ENCODE measurements at places on chromosomes 3 and 15.

DNA sequence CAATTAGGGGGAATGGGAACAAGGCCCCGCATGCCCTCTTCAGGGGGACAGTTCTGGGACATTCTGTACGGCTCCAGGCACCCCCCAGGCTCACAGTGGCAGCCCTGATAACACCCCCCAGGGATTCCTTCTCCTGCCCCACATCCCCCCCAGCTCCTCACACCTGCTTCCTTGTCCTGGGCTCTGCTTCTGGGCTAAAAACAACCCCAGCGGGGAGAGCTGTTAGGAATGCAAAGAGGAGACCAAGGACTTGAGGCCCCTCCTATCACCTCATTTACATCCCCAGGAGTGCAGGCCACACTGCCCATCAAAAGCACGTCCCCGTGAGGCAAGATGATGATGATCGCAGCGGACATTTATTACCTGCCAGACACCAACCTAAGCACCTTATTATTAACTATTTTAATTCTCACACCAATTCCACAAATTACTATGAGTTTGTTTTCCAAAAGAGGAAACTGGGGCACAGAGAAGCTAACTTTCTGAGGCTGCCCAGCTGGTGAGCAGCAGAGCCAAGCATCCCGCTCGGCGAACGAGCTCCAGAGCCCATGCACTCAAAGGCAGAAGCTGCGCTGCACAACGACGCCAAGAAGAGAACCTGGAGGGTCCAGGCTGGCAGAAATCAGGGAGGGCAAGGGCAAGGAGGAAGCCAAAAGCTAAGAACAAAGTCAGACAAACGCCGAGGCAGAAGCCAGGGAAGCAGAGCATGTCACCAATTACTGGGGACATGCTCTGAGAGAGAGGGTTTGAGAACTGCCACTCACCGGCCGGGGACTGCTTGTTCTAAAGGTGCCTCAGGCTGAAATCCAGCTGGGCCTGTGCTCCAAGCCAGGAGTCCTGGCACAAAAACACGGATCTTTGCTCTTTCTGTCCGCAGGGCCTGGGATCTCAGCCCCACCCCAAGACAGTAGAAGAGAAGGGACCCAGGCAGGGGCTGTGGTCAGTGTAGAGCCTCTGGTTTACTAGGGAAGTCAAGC is 76.2 kb upstream of the NSMCE3 start:
- DNase-seq = no peak

DNA sequence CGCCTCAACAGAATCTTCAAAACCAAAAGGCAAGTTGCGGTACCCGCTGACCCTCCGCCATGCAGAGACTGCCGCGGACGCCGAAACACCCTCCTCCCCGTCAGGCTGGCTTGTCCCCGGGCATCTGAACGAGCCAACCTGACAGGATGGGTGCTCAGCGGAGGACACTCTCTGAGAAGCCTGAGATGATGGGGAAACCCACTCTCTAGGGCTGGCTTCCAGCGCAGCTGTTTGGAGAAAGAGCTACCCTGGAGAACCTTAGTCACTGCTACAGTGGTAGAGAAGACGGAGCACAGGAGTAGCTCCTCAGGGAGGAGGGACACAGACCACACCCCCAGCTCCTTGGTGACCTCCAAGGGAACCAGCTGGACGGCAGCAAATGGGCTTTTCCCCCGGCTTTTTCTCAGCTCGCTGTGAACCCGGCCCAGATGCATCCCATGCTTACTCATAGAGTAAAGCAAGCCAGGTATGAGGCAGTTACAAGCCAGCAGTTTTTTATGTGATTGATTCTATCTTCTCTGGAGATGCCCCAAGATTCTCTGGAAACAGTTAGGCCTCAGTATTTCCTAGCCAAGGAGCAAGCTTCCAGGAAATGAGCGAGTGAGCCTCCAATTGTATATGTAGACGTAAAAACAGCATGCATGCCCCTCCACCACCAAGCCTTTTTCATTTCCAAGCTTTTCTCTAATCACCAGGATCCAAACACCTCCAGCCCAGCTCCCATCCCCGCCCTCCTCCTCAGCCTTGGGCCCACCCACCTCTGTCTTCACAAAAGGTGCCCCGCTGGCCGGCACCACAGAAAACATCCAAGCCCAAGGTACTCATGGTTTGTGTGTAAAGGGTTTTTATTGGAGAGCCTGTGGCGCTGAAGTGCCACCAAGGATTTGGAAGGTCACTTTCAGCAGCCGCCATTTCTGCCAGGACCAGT is 38.7 kb downstream of the FAM174B start:
- DNase-seq = no peak

GRCh38 chr3:132352556-132353143 is 35.4 kb downstream of the ACP3 start:
- DNase-seq = peak; percentile 61

- DNase-seq = no peak
These were observed 8.6 kb upstream of the STX19 start for GRCh38 chr3:94036909-94037507.

GRCh38 chr3:97658668-97659285 is 105.8 kb upstream of the ARL6 start:
- no peak for DNase-seq

DNA sequence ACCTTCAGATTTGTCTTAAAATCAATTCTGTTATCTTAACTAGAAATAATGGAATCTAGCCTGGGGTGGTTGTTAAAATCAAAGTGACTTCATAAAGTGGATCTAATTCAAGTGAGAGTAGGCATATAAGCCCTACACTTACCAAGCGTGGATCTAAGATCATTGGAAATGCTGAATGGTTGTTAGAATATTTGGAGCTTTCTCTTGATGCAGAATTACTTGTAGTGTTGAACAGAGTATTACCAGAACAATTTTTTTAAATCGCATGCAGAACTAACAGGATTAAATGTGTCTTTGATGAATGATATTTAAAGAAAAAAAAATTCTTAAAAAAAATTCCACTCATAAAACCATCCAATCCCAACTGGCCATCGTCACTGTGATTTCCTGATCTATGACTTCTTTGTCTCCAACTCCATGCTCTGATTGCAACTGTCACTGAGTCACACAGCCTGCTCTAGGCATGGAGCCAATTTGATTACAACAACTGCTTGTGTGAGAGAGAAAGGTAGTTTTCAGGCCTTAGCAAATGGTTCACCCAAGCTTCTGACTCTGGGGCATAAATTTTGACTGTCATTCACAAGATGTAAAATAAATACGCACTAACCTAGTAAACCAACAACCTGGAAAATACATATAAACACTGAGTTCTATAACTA is 25.9 kb upstream of the SPRED1 start:
- no peak for DNase-seq

DNA sequence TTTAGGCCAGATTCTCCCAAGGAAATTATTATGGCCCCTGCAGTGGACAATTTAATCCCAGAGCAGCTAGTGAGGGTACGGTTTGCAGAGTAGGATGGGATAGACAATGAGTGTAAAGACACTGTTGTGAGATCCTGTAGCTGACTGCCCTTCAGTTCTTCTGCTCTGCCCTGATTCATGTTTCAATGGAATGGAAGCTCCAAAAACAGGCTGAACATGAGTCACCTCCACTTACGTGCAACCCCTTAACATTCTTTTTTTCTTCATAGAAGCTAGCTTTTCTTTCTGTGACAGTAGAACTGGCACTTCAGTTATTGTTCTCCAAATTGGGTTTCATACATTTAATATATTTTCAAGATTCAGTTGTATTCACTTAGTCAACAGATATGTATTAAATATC is 32.1 kb downstream of the CLDN18 start:
- no peak for DNase-seq

- no peak for DNase-seq
These were observed 394.0 kb downstream of the LRTM1 start for GRCh38 chr3:54533856-54534255.

DNA sequence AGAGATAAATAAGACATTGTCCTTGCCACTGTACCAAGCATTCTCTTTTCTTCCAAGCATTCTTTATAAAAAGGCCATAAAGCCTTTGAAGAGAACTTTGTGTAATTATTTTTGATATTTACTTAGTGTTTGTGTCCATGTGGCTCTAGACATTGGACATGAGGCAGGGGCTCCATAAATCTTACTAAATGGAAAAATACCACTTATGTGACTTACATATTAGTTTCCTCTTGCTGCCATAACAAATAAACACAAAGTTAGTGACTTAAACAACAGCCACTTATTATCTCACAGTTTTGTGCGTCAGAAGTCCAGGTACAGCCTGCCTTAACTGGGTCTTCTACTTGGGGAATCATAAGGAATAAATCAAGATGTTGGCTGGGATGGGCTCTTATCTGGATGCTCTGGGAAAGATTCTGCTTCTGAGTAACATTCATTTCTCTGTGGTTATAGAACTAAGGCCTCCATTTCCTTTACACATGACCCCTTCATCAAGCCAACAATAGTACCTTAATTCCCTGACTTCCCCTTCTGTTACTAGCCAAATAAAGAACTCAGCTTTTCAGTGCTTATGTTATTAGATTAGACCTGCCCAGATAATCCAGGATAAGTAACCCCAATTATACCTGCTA is 59.9 kb upstream of the COL8A1 start:
- no peak for DNase-seq

DNA sequence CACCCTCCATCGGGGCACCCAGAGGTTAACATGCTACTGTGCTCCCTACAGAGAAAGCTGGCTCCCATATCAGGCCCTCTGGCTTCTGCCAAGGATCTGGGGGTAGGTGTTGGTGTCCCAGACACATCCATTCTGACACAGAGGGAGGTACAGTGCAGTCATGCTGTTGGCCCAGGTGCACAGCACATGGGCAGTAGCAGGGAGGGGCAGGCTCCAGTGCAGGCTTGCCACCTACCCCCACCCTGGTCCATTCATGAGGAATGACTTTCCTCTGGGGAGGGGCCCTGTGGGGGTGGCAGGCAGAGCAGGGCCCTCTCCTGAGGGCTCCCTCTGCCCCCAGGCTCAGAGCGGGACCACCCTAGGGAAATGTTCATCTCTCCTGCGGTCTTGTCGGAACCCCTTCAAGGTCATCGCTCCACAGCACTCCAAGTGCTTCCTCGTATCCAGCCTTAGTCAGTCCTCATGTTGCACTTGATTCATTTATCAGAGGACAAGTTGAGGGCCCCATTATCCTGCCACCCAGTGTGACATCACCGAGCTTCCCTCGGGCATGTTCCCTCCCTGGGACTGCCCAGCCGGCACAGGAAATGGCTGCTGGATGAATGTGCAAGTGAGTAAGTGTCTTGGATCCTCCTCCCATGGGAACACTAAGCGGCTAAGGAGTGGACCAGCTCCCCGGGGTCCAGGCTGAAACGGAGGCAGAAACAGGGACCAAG is 10.0 kb downstream of the DUSP7 start:
- DNase-seq = no peak

DNA sequence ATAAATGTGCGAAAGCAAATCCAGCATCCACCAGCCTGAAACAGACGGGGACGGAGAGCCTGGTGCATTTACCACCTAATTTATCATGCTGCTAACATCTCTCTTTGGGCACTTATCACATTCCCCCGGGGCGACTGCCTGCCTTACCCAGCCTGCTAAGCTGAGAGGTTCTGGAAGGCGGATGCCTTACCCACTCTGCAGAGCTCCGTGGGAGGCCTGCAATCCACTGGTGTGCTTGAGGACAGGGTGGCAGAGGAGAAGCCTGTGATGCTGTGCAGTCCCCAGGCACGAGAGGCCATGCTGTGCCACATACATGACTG is 25.5 kb downstream of the MGLL start:
- no peak for DNase-seq

- DNase-seq = no peak
These were observed 52.6 kb downstream of the AGTR1 start for GRCh38 chr3:148750296-148750695.

DNA sequence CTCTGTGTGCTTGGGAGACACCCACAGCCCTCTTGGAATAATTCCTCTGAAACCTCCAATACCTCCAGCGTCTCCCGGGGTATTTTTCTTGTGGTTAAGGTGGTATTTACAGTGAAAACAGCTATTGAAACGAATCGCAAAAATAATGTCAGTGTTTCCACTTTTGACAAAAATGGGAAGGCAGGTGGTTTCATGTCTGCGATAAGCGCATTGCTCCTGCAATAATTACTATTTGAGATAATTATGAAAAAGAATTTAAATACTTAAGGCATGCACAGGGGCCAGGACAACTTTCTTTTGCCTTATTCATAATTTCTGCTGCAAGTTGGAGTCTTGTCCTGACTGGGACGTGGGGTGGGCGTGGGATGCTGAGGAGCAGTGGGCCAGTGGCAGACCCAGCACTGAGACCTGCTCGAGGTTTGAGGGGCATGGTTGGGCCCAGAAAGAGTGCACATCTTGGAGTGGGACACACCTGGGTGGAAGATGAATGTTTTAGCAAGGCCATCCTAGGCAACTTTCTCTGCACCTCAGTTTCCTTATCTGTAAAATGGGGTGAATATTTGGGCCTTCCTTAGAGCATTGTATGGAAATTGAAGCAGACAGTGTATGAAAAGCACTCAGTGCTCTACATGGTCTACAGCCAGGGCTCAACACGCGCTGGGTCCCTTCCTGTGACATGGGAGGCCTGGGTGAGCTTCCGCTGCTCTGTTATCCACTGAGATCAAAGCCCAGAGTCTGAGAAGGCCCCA is 110.5 kb downstream of the FBLN2 start:
- DNase-seq = no peak

- DNase-seq = no peak
These were observed 163.4 kb upstream of the NR2E3 start for GRCh38 chr15:71646767-71647486.

GRCh38 chr3:159733194-159733860 is 255.3 kb upstream of the IL12A start:
- no peak for DNase-seq

- DNase-seq = no peak
These were observed 15.9 kb downstream of the ZXDC start for GRCh38 chr3:126459763-126460127.

- DNase-seq = no peak
These were observed 2.0 kb upstream of the TM2D3 start for GRCh38 chr15:101654171-101654570.

- DNase-seq = no peak
These were observed 38.7 kb upstream of the DNAAF4 start for GRCh38 chr15:55546718-55547117.

DNA sequence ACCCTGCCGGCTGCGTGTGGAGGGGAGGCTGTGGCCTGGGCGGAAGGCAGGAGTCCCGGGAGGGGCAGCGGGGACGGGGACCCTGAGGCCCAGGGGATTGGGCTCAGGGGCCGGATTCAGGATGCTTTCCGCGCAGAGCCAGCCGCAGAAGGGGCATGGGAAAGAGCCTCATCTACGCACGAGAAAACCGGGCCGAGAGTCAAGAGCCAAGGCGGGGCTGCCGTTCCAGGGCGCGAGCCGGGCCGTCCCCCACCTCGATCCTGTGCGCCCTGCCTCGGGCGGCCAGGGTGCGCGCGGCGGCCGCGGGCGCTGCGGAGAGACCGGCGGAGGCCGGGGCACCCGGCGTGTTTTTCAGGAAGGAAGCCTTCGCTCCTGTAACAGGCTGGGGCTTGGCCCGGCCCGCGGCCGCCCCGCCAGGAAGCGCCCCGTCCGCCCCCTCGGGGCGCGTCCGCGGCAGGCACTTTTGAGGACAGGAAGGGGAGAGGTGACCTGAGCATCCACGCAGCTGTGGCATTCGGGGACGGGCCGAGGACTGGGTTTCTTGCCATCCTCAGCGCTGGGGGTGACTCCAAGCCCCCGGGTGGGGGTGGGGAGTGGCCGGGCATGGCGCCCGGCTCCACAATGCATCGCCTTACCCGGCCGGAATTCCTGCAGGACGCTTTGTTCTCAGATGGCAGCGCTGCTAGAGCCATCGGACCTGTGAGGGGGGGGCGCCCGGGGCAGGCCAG is 62.3 kb upstream of the GATA2 start:
- DNase-seq = no peak
